ENCODE measurements at places on chromosomes 7 and 10. TPM values are rescaled to one million over a fixed set of nuclear protein-coding genes. Genes with fewer than 3 reads are reported as not detected.

DNA sequence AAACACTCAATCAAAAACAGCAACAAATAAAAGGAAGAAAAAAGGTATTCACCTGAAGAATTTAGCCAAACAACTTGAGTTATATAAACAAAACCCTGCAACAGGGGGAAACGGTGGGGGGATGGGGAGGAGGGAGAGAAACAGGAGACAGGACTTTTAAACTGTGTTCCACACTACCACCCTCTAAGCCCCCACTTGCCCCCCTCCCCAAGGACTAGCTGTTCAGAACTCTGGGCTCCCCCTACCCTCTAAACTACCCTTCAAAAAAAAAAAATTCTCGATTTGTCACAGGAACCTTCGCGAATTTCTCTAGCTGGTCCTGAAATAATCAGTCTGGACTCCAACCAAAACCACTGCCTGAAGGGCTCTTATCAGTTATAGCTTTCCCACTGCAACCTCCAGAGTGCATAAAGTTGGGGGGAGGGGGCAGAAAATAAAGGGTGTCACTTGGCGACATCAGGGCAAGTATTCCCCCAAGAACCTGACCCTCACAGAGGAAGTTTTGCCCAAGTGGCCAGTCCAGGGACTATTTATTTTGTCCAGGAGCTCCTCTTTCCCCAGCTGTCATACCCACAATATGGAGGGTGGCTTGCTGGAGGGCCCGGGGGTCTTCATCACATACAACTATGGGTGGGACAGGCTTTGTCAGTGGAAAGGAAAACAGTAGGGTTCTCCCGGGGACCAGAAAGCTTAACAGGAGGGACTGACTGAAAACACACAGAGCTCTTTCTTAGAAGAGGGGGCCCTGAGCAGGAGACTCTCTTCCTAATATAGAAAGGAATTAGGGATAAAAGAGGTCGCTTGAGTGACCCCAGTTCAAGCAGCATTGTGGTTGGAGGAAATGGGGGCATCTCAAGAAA lies 1.3 kb downstream of the UBE2H start:
- H3K27me3 ChIP-seq, result no peaks in the 10 kb centered on the region
- H3K4me3 ChIP-seq, result peak overlapping the region; percentile 87
- peak overlapping the region; percentile 98 for H3K27ac ChIP-seq

DNA sequence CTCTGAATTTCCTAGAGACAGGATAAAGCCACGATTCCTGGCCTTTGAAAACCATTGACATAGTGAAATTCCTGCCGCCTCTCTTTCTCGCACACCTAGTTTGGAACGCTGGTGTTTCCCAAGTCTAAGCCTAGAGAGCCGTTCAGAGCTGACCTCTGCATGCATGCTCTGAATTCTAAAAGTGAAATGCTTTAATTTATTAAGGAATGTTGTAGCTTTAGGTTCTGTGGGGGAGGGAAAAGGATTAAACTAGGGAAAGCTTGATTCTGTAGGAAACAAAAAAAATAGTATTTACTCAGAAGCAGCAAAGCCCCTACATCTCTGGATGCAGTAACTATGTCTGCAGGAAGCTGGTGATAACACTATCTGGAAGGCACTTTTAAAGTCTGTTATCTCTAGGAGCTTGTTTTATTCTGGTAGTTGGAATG lies 27.3 kb downstream of the PFKP start:
- no peak for DNase-seq
- H3K4me3 ChIP-seq, result no peak overlapping the region
- no peak overlapping the region for H3K27ac ChIP-seq
- no peaks in the 10 kb centered on the region for H3K27me3 ChIP-seq
- H3K36me3 ChIP-seq, result no peaks in the 10 kb centered on the region
- no peaks in the 10 kb centered on the region for H3K4me1 ChIP-seq

DNA sequence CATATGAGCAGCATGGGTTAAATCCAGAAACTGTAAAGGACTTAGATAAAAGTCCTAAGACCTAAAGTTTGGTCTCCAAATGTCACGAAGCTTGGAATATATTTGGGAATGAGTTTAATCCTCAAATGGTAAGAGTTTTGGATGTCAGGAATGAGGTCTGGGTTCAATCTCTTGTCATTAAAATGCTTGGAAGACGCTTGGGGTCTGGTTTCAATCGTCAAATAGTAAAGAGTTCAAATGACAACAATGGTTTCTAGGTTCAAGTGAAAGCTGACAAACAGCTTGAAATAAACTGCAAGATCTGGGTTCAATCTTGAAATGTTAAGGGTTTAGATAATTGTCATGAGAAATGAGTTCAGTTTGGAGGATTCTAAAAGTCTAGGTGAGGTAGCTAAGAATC lies 385.5 kb upstream of the HPS1 start:
- DNase-seq, result no peak
- H3K27ac ChIP-seq, result no peak overlapping the region
- H3K27me3 ChIP-seq, result no peaks in the 10 kb centered on the region
- H3K4me3 ChIP-seq, result no peak overlapping the region

DNA sequence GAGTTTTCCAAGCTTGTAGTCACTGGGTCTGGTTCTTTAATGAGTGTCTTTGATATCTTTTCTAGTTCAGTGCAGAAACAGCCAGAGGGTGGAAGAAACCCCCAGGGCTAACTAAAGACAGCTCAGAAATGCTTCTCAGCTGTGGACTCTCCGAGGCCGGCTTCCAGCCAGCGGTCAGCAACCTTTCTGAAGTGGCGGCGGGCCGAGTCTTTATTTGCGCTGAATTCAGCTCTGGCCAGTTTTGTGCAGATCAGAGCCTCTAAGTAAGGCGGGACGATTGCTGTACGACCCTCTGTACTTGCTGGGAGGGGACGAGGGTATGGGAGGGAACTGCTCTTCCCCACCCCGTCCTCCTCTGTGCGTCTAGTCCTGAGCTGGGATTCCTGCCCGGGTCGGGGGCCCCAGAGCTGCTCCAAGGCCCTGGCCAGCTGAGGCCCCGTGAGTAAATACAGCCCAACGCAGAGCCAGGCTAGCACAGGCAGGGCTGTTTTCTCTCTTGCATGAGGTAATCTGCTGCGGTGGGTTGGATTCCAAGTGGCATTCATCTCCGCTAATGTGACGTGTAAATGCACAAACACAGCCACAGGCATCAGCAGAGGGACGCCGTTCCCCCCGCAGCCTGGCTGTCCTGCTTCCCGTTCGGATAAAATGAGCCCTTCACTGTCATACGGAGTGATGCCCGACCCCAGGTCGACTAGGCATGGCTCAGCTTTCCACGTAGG lies 159.8 kb downstream of the PIP4K2A start:
- H3K36me3 ChIP-seq, result no peaks in the 10 kb centered on the region
- H3K27me3 ChIP-seq, result no peaks in the 10 kb centered on the region
- peak; percentile 51 for DNase-seq
- peak overlapping the region; percentile 49 for H3K27ac ChIP-seq
- no peak overlapping the region for H3K4me3 ChIP-seq

DNA sequence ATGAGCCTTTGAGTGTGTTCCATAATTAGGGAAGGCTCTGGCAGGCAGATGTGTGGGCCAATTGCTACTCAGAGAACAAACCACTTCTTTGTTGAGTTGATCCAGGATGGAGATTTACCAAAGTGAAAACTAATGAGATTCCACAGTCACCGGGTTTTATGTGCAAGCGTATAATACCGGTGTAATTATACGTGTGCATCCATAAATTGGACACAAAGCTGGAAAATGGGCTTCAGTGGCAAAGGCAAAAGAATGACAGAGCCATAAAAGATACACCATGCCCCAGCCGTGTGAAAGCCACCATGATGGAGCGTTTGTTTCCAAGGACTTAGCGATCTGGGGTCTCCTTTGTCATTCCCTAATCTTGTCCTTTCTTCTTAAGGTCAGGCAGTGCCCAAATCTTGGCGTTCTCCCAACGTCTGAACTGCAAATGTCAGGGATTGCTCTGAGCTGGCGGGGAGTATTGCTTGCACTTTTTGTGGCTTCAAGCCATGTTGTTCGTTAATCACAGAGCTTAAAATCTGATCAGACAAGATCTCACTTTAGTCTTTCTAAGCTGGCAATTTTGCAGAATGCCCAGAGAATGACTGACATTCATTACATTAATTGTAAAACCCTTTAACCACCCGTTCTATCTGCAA lies 70.1 kb downstream of the NPTX2 start:
- no peaks in the 10 kb centered on the region for H3K27me3 ChIP-seq
- no peak for DNase-seq
- no peaks in the 10 kb centered on the region for H3K4me1 ChIP-seq
- no peaks in the 10 kb centered on the region for H3K36me3 ChIP-seq

- no peak overlapping the region for H3K27ac ChIP-seq
- DNase-seq, result no peak
- peaks cover 27% of the 10 kb centered on the region for H3K4me1 ChIP-seq
- no peak overlapping the region for H3K4me3 ChIP-seq
- no peaks in the 10 kb centered on the region for H3K36me3 ChIP-seq
Observed at GRCh38 chr10:123133541-123134342, 2.0 kb upstream of the HMX3 start.

GRCh38 chr10:48655411-48656240 lies 29.0 kb upstream of the WDFY4 start:
- no peaks in the 10 kb centered on the region for H3K27me3 ChIP-seq
- peaks cover 3% of the 10 kb centered on the region for H3K4me1 ChIP-seq
- DNase-seq, result no peak
- no peaks in the 10 kb centered on the region for H3K36me3 ChIP-seq
- peak overlapping the region; percentile 28 for H3K4me3 ChIP-seq
- no peak overlapping the region for H3K27ac ChIP-seq

DNA sequence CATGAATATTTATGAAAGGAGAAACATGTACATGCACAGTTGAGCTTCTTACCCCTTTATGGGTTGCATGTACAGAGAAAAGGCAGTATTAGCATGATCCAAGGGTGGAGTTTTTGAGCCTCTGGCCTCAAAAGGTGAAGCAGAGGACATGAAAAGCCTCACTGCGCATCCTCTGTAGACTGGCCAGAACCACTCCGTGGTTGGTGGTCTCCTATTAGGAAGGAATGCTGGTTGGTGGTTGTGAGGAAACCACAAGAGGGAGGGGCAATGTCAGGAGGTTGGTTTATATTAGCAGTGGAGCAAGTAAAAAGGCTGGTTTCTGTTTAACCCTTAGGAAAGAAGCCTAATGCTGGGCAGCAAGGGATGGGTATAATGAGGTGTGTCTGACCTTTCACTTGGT lies 37.5 kb downstream of the AHCYL2 start:
- H3K36me3 ChIP-seq, result no peaks in the 10 kb centered on the region
- H3K4me3 ChIP-seq, result no peak overlapping the region
- no peaks in the 10 kb centered on the region for H3K4me1 ChIP-seq
- no peak for DNase-seq
- no peak overlapping the region for H3K27ac ChIP-seq

DNA sequence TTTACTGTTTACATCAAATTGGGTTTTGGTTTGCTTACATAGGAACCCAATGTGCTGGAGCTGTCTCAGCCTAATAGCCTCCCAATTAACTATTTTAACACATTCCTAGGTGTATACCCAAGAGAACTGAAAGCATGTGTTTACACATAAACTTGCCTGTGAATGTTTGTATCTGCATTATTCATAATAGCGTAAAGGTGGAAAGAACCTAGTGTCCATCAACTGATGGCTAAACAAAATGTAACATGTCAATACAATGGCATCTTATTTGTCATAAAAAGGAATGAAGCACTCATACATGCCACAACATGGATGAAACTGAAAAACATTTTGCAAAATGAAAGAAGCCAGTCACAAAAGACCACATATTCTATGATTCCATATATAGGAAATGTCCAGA lies 160.6 kb upstream of the EEPD1 start:
- no peaks in the 10 kb centered on the region for H3K4me1 ChIP-seq
- H3K27ac ChIP-seq, result no peak overlapping the region
- no peaks in the 10 kb centered on the region for H3K36me3 ChIP-seq
- no peaks in the 10 kb centered on the region for H3K27me3 ChIP-seq
- H3K4me3 ChIP-seq, result no peak overlapping the region
- DNase-seq, result no peak

DNA sequence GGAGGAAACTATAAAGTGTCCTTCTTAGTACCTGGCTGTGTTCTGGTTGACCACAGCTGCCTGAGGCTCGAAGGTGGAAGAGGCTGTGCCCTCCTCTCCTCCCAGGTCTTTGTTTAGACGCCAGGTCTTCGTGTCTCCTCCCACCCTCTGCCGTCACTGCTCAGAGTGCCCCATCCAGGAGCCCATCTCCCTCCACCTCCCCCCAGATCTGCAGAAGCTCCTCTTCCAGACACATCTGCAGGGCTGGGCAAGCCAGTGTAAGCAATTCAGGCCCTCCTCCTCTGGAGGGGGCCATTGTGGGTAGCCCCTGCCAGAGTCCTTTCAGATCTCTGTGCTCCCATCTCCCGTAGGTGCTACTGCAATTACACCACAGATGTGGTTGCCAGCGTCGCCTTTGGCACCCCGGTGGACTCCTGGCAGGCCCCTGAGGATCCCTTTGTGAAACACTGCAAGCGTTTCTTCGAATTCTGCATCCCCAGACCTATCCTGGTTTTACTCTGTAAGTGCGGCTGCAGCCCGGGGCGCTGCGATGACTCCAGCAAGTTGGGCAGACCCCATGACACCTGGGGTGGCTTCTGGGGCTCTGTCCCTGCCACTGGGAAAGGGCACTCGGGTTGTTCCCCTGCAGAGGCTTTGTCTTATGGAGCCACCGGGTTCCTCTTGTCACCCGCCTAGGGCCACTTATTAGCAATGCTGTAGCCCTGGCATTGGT lies 107.5 kb downstream of the PARP12 start:
- H3K4me3 ChIP-seq, result no peak overlapping the region
- no peak overlapping the region for H3K27ac ChIP-seq
- no peak for DNase-seq
- H3K36me3 ChIP-seq, result no peaks in the 10 kb centered on the region
- H3K4me1 ChIP-seq, result peaks cover 6% of the 10 kb centered on the region

DNA sequence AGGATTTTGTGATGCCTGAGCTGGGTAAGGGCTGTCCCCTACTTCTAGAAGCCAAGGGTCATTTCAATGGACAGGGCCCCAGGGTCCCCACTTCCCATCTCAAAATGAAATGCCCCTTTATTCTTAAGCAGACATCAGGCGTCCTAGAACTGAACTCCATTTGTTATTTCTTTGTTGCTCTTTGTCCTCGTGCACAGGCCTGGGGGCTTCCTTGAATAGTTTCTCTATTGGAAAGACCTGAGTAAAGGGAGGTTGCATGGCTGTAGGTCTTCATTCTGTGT lies 311.4 kb upstream of the ZNF32 start:
- no peaks in the 10 kb centered on the region for H3K36me3 ChIP-seq
- no peaks in the 10 kb centered on the region for H3K4me1 ChIP-seq
- H3K4me3 ChIP-seq, result no peak overlapping the region
- DNase-seq, result no peak
- no peaks in the 10 kb centered on the region for H3K27me3 ChIP-seq
- no peak overlapping the region for H3K27ac ChIP-seq

DNA sequence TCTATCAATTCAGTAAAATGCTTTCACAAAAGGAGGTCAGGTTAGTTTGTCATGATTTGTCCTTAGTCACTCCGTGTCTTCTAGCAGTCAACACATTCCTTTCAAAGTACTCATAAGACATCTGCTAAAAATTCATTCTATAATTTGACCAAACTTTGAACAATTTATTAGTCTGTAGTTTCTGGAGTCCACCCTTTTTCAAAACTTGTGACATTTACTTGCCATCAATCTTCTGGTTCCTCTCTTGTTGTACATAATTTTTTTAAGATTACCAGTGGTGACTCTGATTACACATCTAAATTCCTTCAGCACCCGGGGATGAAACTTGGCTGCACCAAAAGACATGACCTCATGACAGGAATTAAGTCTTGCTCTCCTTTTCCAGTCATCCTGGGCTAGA lies 130.1 kb downstream of the NEBL start:
- no peak for DNase-seq
- H3K27ac ChIP-seq, result no peak overlapping the region

CPXM2 gene
- total RNA-seq, result 0.92 TPM

ZNF783 gene
- total RNA-seq, result 2.0 TPM

TNKS2 gene
- 29.8 TPM for total RNA-seq

GRM3 gene
- total RNA-seq, result 0.08 TPM

CALML5 gene
- not detected for total RNA-seq

GPER1 gene
- 6.7 TPM for total RNA-seq

ZNF800 gene
- 14.1 TPM for total RNA-seq

All from liver (tissue), 10 donors.